ENCODE measurements at places on chromosomes 2 and 18.

DNA sequence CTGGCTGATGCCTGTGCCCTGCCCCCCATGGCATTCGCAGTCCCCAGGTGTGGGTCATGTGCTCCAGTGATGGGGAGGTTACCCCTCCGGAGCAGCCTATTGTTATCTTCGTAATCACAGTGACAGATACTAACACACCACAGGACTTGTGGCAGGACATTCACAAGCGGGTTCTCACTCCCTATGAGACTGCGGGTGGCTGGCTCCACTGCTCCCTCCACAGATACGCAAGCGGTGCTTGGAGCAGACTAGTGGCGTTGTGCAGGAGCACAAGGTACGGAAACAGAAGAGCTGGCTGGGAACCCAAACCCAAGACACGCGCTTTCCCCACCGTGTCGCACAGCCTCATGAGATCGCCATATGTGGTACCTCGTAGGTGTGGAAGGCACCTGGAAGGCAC, 52.2 kb downstream of the ACKR3 start:
- DNase-seq = no peak

GRCh38 chr2:217858519-217859491, 144.0 kb downstream of the TNS1 start:
- DNase-seq = no peak

- no peak for DNase-seq
Measured at GRCh38 chr2:20663196-20664070, 3.5 kb upstream of the GDF7 start.

GRCh38 chr2:41965909-41966295, 81.9 kb upstream of the PKDCC start:
- DNase-seq = no peak

DNA sequence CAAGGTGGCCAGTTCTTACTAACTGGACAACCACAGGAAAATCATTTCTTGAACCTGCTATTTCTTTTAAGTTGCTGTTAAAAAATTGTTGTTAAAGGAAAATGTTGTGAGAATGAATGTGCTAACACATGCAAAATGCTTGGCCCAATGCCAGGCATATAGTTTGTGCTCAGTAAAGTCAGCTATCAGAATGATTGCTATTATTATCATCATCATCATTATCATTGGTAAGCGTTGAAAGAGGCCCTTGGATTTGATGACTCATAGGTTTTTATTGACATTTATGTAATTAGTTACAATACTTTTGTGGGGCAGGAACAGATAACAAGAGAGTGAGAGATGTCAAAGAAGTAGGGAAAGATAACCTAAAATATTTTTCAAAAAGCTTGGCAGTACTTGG, 394.2 kb upstream of the ZEB2 start:
- DNase-seq = no peak

GRCh38 chr2:98548920-98549818, 59.1 kb downstream of the COA5 start:
- no peak for DNase-seq

DNA sequence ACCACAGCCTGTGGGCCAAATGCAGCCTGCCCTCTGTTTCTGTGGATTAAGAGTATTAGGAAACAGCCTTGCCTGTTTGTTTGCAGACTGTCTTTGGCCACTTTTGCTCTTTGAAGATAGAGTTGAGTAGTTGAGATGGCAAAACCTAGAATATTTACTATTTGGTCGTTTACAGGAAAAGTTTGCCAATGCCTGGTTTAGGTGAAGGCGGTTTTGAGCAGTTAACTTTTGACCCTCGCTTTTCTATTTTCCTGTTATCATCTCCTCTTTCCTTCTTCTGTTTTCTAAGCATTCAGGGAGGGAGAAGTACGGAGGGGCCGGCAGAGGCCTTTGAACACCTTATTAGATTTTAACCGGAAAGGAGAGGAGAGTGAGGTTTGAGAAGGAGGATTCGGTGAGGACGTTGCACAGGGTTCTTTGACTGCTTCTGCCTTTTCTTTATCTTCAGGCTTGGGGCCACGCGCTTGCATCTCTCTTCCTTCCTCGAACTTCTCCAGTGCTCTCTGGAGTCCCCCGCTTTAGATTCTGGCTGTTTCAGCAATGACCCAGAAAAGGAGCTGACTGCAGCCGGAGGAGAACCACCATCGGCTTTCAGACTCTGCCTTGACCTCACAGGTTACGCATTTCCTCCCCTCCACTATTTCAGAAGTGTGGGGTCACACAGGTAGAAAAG, 39.2 kb downstream of the IL1R2 start:
- no peak for DNase-seq

- DNase-seq = no peak
Measured at GRCh38 chr2:10892796-10893350, 18.9 kb upstream of the KCNF1 start.

DNA sequence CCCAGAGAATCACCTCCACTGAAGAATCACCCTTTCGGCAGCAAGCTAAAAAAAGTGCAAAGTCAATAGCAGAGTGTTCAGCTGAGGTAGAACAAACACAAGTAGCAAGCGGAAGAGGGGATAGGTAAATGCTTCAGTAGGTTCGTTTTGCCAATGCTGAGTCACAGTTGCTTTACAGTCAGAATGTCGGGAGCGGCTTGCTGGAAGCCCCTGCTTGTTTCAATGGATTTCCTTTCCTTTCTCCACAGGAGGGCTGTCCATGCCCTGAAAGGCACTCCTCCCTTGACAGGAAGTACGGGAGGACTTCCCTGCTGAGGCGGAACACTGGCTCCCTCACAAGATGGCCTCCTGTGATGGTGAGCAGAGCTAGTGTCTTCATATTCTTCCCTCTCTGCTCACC, 146.2 kb upstream of the LYPD1 start:
- DNase-seq = no peak

- no peak for DNase-seq
Measured at GRCh38 chr18:61891894-61892293, 913 bp downstream of the RNF152 start.

DNA sequence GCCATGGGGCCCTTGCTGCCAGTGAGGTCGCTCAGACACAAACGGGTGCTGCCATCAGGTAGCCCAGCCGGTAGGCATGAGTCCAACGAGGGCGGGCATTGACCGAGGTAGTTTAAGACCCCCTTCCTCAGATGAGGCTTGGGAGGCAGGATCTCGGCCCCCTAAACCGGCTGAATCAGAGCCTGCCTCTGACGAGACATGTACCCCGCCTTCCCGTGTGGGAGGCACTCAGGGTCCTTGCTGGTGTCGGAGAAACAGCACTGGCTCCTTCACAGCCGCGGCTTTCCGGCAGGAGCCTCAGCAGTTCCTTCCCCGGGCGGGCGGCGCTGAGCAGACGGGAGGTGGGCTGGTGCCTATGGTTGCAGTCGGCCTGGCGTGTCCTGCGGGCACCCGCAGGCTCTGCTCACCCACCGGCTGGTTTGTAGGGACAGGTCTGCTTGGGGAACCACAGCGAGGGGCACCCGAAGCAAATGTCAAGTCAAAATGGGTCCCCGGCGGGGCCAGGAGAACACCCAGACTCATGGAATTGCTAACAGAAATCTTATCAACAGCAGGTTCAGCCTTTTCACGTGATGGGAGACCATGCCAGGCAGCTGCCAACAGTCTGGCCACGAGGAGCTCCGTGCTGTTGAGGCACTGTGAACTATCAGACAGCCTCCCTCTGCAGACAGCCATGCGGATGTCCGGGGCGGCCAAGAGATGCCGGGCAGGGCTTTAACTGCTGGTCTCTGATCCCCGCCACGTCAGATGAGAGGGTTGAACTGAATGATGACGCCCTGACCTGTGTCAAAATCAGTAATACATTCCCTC, 2.8 kb downstream of the KCNG2 start:
- no peak for DNase-seq

DNA sequence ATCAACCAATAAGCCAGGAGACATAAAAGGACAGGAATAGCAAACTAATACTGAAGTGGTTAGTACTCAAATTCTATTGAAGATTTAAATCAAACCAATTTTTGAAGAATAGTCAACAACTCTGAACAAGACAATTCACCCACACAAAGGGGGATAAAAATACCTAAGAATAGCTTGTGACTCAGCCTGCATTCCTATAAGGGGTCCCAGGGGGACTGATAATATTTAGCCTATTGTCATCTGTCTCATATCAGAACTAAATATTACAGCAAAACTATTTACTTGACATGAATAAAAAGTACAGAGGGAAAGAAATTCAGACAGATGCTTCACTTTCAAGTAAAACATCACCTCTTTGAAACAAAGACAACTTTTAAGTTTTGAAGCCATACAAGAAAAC, 7.7 kb downstream of the ITSN2 start:
- no peak for DNase-seq
